ENCODE measurements at places on chromosomes 16 and 17.

DNA sequence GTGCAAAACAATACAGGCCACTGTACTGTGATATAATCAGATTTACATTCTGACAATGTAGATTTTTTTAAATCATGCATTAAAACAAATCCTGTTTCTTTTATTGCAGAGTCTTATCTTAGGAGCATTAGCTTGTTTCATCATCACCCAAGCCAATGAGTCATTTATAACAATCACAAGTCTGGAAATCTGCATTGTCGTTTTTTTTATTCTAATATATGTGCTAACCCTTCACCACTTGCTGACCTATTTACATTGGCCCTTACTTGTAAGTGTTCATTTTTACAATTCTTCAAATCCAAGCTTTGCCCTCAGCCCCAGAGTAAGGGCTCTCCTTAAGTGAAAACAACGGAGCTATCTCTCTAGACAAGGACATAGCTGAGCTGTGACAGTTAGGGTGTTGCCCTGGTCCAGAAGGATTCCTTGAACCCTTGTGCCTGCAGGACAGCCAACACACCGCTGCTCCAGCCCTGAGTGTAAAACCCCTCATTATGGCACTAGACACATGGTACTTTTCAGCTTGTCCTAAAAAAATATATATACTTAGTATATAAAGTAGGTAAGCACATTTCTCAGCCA, 3.7 kb downstream of the CMTM1 start:
- no peaks in the 10 kb centered on the region for H3K27me3 ChIP-seq
- no peak overlapping the region for H3K27ac ChIP-seq
- peaks cover under 1% of the 10 kb centered on the region for H3K4me1 ChIP-seq
- H3K36me3 ChIP-seq: peaks cover 8% of the 10 kb centered on the region

GRCh38 chr17:49925921-49926320, 43.1 kb upstream of the DLX4 start:
- H3K4me1 ChIP-seq: peaks cover 6% of the 10 kb centered on the region
- H3K27ac ChIP-seq: no peak overlapping the region
- no peak for DNase-seq
- no peaks in the 10 kb centered on the region for H3K36me3 ChIP-seq
- no peaks in the 10 kb centered on the region for H3K27me3 ChIP-seq

DNA sequence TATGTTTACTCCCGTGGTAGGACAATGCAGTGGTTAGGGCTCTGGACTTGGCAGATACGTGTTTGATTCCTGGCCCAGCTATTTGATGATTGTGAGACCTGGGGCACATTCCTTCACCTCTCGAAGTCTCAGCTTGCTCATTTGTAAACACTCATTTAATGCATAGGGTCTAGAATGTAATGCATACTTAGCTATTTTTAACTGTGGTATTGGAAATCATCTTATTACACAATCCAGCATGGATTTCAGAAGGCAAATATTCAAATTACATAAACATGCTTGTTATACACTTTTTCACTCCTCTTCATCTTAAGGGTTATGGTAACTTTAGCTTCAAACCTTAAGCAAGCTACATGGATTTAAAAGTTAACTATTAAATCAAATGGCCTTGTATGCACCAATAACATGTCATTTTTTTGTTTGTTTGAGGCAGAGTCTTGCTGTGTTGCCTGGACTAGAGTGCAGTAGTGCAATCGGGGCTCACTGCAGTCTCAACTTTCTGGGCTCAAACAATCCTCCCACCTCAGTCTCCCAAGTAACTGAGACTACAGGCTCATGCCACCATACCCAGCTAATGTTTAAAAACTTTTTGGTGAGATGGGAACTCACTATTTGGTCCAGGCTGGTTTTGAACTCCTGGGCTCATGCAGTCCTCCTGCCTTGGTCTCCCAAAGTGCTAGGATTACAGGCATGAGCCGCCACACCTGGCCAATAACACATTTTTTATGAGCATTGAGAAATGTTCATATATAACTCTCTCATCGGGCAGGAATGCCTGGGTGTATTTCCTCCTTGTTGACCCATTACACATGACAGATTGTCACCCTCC, 52.5 kb downstream of the VAT1L start:
- peaks cover 3% of the 10 kb centered on the region for H3K4me1 ChIP-seq
- DNase-seq: no peak
- no peaks in the 10 kb centered on the region for H3K27me3 ChIP-seq
- H3K27ac ChIP-seq: no peak overlapping the region

GRCh38 chr16:88978608-88979346, 1.8 kb upstream of the CBFA2T3 start:
- H3K27ac ChIP-seq: no peak overlapping the region
- H3K27me3 ChIP-seq: no peaks in the 10 kb centered on the region
- no peaks in the 10 kb centered on the region for H3K36me3 ChIP-seq
- no peak for DNase-seq
- no peak overlapping the region for H3K4me3 ChIP-seq

DNA sequence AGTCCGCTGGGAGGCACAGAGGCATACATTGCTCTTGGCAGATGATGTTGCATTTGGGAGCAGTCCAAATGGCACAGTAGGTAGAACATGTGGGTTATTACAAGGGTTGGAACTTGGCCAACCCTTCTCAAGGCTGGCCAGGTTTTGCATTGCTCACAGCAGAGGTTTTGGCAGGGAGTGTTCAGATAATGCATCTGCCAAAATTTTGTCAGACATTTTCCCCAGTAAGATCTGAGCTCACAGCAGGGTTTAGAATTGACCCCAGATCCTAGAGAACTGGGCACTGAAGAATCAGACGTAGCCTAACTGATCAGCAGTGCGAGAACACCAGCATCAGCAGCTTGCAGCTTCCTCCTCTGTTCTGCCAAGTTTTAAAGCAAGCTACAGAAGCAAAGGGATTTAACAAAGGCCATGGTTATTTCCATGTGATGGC, 468.8 kb upstream of the KIF2B start:
- H3K36me3 ChIP-seq: no peaks in the 10 kb centered on the region
- H3K4me3 ChIP-seq: no peak overlapping the region
- no peaks in the 10 kb centered on the region for H3K27me3 ChIP-seq
- DNase-seq: no peak
- H3K4me1 ChIP-seq: no peaks in the 10 kb centered on the region

DNA sequence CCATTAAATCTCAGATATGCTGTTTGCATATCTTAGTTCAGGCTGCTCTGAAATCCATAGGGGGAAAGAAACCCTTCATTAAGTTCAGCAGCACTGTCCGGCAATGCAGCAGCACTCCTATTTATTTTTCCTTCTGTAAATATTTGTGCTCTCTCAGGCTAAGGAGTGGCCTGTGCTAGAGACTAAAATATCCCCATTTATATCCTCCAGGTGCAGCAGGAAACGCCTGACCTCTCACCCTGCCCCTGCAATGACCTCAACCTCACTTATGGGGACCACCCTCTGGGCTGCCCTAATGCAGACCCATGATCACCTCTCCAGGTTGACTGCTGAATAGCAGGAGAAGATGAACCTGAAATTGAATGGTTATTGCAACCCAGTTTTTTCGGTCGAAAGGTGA, 165.0 kb upstream of the ELAC2 start:
- H3K27ac ChIP-seq: no peak overlapping the region
- H3K4me1 ChIP-seq: no peaks in the 10 kb centered on the region
- H3K36me3 ChIP-seq: no peaks in the 10 kb centered on the region

GRCh38 chr17:50661795-50662391, 27.2 kb downstream of the ABCC3 start:
- H3K27me3 ChIP-seq: no peaks in the 10 kb centered on the region
- DNase-seq: peak; percentile 69
- H3K27ac ChIP-seq: no peak overlapping the region
- no peaks in the 10 kb centered on the region for H3K36me3 ChIP-seq

DNA sequence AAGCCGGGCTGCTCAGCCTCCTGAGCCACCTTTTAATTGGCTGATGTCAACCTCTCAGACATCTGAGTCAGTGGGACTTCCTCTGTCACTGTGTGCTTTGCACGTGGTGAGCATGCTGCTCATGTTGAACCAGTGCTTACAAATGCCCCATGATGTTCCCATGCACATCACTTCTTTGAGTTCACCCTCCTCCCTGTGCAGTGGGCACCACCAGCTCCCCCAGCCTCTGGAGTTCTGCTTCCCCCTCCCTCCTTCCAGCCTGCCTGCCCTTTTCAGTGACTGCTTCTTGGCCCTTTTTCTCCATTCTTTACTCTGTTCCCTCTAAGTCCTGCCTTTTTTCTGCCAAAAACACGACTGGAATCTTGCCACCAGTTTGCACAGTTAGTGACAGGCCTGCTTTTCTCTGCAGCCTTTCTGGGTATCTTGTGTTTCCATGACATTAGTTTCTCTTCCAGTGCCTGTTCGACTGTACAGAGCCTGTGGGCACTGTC, 41.6 kb downstream of the USP10 start:
- no peak for DNase-seq
- no peak overlapping the region for H3K27ac ChIP-seq
- no peaks in the 10 kb centered on the region for H3K27me3 ChIP-seq
- H3K4me1 ChIP-seq: peaks cover 9% of the 10 kb centered on the region
- H3K36me3 ChIP-seq: peaks cover 11% of the 10 kb centered on the region

DNA sequence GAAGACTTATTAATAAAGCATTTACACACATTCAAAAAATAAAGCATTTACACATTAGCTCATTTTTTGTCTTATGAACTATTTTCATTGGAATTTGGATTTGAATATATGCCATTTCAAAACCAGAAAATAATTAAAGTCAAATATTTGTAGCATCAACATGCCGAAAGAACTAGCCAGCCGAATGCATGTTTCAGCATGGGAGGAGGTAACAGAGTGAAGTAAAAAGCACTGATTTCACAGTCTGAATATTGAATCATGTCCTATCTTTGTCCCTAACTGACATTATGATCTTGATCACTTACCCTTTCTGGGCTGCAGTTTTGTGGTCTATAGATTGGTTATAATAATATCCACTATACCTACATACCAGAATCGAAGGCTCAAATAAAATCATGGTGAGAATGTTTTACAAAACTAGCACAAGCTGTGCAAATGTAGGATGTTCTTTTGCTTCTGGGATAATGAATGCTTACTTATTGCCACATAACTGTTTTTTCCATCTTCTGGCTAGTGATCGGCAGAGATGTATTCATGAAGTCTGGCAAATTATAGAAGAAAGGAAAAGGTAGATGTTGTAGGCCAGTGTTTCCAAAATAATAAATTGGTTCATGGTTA, 84.7 kb downstream of the TUBD1 start:
- H3K36me3 ChIP-seq: no peaks in the 10 kb centered on the region
- H3K27ac ChIP-seq: no peak overlapping the region
- no peak for DNase-seq
- no peaks in the 10 kb centered on the region for H3K27me3 ChIP-seq

DNA sequence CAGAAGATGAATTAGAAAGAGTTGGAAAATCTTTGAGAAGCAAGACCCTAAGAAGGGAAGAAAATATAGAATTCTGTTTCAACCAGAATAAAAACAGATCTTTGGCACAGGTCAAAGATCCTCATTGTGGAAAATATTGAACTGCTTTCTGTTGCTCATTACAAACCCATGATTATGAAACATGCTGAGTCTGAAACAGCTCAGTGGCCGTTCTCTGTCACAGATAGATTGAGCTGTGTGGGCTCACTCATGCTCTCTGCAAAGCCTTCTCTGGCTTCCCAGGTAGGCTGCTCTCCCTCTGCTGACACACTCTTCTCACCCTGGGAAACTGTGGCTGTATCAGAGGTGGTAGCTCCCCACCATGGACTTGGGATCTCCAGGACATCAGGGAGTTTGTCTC, 3.4 kb upstream of the KRT38 start:
- H3K4me3 ChIP-seq: no peak overlapping the region
- H3K4me1 ChIP-seq: no peaks in the 10 kb centered on the region
- no peaks in the 10 kb centered on the region for H3K36me3 ChIP-seq
- no peaks in the 10 kb centered on the region for H3K27me3 ChIP-seq
- DNase-seq: no peak

DNA sequence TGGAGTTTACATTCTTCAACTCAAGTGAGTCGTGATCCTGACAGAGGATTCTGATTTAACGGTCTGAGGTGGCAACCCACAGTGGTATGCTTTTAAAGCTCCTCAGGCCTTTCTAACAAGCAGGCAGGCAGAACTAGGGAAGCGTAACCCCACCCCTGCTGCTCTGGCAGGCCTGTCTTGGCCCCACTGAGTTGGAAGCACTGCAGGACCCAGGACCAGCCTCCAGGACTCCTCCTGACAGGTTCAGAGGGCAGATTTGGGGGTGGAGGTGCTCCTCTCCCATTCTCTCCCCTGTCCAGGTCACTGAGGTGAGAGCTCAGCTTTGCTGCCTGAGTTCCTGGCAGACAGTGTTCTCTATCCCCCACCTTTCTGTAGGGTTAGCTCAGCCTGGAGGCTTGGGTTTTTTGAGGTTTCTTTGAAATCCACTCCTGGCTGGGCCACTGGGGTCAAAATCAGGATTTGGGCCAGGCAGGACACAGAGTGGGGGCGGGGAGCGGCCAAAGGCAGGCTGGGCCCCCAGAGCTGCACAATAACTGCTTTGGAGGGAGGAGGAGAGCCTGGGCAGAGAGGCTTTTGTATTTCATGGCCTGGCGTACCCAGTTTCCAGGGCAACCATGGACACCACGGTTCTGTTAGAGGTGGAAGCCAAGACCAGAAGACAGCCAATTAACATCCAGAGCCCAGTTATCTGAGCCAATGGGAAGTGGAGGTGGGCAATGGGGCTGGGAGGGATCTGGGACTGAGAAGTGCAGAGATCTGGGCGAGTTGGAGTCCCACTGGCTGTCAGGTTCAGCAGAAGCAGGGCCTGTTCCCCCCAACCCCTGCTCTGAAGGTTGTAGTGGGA, 9.5 kb downstream of the MRPL27 start:
- H3K4me3 ChIP-seq: no peak overlapping the region
- peaks cover 20% of the 10 kb centered on the region for H3K4me1 ChIP-seq
- peaks cover 39% of the 10 kb centered on the region for H3K36me3 ChIP-seq
- no peak for DNase-seq

DNA sequence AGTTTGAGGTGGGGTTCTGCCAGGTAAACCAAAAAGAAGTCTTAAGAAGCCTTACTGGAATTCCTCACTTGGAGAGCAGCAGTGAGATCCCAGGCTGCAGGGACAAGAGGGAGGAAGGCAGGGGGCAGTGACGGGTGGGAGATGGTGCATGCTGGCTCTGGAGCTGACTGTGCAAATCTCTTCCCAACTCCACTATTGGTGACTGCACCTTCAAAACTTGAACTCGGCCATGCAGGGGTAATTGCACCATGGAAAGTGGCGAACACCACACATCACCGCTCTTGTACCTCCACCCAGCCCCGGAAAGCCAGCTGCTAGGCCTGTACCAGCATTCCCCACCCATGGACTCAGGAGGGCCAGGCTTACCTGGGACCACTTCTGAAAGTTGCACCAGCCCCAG, 51.4 kb upstream of the CDR2 start:
- H3K4me1 ChIP-seq: no peaks in the 10 kb centered on the region
- no peak overlapping the region for H3K27ac ChIP-seq
- DNase-seq: no peak
- no peaks in the 10 kb centered on the region for H3K27me3 ChIP-seq
- H3K4me3 ChIP-seq: no peak overlapping the region
- peaks cover 50% of the 10 kb centered on the region for H3K36me3 ChIP-seq

- H3K36me3 ChIP-seq: no peaks in the 10 kb centered on the region
- H3K27ac ChIP-seq: no peak overlapping the region
- peak; percentile 48 for DNase-seq
These were observed 9.7 kb downstream of the ZNF19 start for GRCh38 chr16:71479420-71479819.
